Naive thymus-derived CD8-positive, alpha-beta T cell (primary cell): ENCODE measurements at places on chromosomes 2 and 18.

DNA sequence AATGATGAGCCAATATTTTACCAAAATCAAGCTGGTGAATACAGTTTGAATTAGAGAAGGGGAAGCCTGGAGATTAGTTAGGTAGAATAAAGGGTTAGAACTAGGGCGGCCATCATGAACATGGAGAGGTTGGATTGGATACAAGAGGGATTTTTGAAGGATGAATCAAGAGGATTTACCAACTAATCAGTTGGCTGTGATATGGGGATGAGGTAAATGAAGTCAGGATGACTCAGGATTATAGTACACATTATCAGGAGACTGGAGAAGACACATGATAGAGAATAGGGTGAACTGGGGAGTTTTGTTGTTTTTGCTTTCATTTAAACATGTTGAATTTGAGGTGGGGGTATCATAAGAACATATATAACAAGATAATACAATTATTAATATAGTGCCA, 73.8 kb upstream of the PROKR1 start:
- DNase-seq, result no peak

DNA sequence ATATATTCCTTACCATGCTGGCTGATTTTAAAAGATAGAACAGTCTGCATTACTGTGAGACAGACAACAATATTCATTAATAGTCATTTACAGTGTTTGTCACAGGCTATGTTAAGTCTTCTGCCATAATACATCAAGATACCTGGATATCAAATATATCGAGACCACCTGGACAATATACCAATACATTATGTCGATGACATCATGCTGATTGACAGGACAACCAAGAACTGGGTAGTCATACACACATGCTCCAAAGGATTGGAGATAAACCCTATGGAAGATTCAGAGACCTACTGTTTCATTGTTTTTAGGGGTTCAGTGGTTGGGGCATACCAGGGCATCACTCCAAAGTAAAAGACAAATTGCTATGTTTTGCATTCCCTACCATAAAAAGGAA, 26.5 kb upstream of the SMCHD1 start:
- DNase-seq, result no peak

GRCh38 chr2:241363426-241363825, 7.3 kb downstream of the FARP2 start:
- no peak for DNase-seq

- no peak for DNase-seq
Measured at GRCh38 chr2:100260712-100261620, 61.3 kb downstream of the LONRF2 start.

DNA sequence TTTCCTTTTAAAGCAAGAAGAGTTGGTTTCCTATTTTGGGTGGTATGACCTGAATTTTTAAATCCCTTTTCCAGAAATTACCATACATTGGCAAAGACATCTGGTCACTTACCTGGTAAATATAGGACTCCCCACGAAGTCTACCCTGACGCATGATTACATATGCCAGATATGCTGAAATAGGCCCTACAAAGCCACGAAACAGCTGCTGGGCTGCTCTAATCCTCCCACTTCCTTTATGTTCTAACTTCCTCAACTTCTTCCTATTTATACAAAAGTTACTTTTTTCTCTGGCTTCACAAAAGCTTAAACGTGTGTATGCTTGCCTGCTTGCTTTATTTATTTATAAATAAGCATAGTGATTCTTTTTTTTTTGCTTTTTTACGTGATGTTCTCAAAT, 186.0 kb upstream of the EPHA4 start:
- DNase-seq, result no peak

- no peak for DNase-seq
Measured at GRCh38 chr2:238659231-238659630, 188.7 kb upstream of the TWIST2 start.

GRCh38 chr2:7634409-7634808, 717.2 kb downstream of the RNF144A start:
- DNase-seq, result no peak

GRCh38 chr2:164523009-164523408, 98.3 kb downstream of the GRB14 start:
- DNase-seq, result no peak

DNA sequence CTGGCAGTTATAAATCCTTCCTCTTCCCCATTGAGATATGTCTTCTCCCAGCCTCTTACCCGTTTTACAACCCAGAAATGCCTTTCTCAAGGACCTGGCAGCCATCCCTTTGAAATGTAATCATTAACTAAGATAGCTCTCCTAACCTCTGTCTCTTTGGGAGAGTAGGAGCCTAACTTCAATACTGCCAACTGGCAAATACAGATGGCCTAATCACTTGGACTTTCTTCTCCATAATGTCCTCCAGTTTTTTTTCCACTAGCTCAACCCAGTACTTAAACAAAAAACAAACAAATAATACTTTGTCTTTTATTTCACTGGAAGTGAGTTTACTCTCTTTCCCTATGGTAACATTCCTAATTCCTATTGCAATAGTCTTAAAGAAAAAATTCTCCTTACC, 1391.1 kb downstream of the SUCLG1 start:
- DNase-seq, result no peak

DNA sequence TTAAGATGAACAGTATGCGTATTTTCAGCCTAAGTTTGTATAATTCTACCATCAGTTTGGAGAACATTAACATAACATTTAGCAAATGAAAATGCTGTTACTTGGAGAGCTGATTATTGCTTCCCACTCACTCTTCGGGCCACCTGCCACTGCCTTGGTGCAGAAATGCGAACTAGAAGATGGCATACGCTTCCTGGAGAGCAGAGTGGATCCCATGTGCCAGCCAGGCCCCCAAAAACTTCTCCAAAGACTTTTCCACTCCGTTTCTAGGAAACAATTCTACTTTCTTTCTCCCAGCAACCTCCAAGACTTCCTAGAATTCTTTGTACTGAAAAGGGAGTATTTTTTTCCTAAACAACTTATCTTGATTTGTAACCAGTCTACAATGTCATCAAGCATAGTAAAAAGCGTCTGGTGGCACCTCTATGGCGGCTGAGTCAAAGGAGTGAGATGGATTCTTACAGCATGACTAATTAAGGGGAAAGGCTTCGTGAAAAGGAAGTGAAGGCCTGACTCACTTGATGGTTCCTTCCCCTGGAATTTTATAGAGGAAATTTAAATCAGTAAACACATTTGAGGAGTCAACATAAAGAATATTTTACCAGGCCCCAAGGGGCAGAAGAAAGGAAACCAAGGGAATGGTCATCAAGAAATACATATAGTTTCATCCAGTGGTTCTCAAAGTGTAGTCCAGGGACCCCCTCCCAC, 36.6 kb downstream of the FEZ2 start:
- DNase-seq, result no peak

GRCh38 chr2:142918624-142919023, 41.2 kb downstream of the KYNU start:
- DNase-seq, result no peak

DNA sequence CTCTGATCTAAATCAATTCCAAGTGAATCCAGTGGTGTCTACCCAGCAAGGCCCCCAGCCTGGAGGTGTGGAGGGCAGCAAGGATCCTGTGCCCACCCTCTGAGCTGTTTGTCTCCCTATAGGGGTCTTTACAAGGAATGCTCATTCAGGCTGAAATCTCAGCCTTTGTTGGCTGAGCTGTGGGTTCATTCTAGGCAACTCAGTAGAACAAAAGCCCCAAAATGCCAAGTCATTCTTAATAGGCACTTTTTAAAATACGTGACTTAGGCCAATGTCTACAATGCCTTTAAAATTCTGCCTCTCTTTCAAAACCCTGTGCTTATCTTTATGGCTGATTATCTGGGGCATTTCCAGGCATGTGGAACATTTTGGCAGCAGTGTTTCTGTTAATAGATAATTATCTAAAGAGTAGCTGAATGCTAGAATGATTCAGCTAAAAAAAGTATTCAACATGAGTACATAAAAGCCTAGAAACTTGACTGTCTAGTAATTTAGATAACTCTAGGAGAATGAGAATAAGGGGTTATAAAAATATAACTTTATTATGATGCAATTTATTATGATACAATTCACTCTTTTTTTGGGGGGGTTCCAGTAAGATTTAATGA, 7.4 kb downstream of the UGT1A6 start:
- DNase-seq, result no peak

- peak; percentile 46 for DNase-seq
Measured at GRCh38 chr2:217790195-217790594, 212.6 kb downstream of the TNS1 start.

- no peak for DNase-seq
Measured at GRCh38 chr18:79309614-79310358, 85.9 kb upstream of the NFATC1 start.

DNA sequence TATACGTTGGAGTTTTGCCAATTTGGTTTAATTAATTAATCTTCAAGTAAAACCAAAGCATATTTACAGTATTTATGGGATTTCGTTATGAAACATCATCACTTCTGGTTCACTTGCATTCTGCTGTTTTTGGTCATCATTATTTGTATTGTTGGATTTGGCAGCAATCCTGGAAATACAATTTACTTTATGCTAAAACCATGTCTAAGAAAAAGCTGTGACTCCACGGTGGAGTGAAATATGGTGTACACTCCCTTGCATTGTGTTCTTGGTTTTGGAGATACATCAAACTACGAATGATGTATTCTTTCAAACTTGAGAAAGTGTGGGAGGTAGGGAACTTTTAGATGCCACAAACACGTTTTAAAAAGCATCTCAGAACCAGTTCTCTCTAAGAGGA, 106.4 kb downstream of the CTAGE1 start:
- no peak for DNase-seq

DNA sequence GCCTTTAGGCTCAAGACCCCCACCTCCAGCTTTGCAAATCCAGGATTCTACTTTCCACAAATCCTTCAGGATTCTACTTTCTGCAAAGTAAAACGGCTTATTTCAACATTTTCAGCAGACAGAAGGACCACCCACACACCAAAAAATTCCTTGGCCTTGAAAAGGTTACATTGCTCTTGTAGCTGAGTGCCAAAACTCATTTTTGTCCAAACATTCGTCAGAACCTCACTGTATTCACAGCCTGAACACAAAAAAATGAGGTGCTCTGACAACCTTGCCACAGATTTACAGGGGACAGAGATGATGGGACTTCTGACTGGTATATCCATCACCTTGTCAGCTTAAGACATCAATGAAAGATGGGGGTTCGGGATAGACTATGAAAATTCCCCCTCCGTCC, 63.0 kb upstream of the COX7A2L start:
- DNase-seq, result no peak

DNA sequence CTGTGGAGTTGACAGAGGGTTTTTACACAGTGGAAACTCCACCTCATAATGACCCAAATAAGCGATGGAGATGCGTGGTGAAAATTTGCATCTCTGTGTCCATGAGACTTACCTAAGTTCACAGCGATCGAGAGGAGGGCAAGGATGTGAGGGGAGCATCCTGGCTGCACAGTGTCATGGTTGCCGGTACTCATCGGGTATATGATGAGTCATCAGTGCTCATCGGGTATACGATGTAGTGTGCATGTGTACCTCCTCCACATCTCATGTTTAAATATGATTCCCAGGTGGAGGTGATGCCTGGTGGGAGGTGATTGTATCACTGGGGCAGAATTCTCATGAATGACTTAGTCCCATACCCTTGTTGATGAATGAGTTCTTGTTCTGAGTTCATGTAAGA, 233.5 kb downstream of the MYT1L start:
- DNase-seq, result no peak

DNA sequence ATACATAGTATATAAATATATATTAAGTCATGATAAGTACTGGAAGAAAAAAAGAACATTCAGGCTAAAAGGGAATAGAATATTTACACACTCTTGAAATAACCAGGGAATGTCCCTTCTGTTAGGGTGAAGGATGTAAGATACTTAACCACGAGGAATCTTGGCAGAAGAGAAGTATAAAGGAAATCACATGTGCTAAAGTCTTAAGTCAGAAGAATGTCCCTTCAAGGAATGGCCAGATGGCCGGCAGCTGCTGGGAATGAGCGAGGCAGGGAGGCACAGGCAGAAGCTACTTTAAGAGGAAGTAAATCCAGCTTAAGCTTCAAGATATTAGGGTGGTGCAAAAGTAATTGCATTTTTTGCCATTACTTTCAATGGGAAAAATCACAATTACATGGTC, 5.5 kb downstream of the CCDC102B start:
- no peak for DNase-seq

GRCh38 chr2:182375862-182376261, 51.0 kb downstream of the PDE1A start:
- DNase-seq, result no peak

- no peak for DNase-seq
Measured at GRCh38 chr2:236170590-236171165, 2.5 kb upstream of the GBX2 start.

DNA sequence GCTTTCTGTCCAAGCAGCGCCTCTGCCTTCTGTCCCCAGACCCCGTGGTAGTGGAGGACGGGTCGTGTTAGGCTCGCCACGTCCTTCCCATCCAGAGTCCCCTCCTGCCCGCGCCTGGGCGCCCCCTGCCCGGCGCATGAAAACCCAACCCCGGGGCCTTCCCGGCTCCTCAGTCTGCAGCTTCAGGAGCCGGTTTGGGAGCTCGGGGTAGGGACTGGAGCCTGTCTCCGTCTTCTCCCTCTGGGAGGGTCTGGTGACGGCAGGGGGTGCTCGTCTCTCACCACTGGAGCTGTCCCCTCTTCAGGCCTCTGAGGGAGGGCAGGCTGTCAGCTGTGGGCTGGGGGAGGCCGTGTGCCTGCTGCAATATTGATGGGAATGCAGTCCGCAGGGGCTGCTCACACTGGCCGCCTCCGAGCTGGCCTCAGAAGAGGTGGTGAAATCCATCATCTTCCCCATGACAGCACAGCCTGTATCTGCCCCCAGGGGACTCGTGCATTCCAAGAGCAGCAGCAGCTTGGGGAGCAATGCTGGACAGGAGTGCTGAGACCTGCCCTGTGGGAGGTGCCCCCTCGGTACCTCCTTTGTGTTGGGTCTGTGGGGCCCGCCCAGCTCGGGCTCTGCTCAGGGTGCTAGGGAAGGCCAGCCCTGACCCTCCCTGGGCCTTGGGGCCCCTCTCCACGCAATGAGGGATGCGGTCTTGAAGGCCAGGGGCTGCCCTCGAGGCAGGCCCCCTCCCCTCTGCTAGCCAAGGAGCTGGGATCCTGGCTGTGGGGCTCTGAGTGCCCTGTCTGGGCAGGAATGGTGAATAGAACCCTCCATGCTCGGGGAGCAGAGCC, 17.8 kb upstream of the KLHL30 start:
- DNase-seq, result no peak

DNA sequence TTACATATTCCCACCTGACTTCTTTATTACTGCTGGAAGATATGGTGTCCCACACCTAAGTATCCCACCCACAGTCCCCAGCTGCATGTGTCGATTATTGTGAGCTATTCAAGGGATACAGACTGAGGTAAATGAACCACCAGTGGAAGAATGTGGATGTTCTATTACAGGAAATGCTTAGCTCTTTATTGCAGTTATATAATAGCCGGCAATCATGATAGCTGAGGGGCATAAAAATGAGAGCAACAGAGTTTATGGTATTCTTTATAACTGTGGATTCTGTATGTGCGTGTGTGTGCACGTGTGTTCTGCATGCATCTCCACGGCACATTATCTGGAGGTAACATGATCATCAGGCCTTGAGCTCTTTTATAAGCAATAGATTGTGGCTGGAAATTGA, 198.9 kb downstream of the NEDD4L start:
- DNase-seq, result no peak
